ENCODE measurements at places on chromosomes 6 and 20.

- peak overlapping the region; percentile 56 for H3K27ac ChIP-seq
- DNase-seq, result no peak
- H3K4me1 ChIP-seq, result peaks cover 21% of the 10 kb centered on the region
- H3K4me3 ChIP-seq, result no peak overlapping the region
Measured at GRCh38 chr20:44644230-44644617, 7.3 kb downstream of the ADA start.

DNA sequence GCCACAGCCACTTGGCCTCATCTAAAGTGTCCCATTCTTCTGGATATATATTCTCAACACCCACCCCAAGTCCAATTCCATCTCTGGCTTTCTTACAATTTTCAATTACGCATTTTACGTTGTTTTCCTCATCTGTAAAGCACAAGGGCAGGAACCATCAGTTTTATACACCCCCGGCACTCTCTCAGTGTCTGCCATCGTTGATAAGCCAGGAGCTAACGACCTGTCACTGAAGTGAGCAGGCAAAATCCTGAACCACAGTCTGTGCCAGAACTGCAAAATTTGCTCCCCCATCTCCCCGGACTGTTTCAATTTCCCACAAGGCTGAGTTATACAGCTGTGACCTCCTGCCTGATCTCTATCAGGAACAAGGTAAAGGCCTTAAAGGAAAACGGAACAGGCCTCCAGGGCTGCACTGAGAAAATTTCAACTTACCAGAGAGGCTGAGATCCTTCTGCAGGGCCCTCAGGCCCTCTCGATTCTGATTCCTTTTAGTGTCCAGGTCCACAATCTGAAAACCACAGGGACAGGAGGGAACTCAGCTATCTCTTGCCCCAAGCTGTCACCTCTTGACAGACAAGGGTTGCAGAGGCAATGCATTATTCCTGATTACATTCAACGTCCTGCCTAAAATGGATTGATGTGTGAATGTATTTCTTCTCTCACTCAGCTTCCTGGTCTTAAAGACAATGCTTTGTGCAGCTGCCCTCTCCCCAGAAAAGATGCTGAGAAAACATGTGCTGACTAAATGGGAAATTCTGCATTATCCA, 1.8 kb downstream of the PDRG1 start:
- H3K36me3 ChIP-seq, result peaks cover 7% of the 10 kb centered on the region
- H3K27me3 ChIP-seq, result no peaks in the 10 kb centered on the region
- peak overlapping the region; percentile 95 for H3K4me3 ChIP-seq
- H3K27ac ChIP-seq, result no peak overlapping the region
- H3K4me1 ChIP-seq, result peaks cover 11% of the 10 kb centered on the region
- DNase-seq, result no peak

DNA sequence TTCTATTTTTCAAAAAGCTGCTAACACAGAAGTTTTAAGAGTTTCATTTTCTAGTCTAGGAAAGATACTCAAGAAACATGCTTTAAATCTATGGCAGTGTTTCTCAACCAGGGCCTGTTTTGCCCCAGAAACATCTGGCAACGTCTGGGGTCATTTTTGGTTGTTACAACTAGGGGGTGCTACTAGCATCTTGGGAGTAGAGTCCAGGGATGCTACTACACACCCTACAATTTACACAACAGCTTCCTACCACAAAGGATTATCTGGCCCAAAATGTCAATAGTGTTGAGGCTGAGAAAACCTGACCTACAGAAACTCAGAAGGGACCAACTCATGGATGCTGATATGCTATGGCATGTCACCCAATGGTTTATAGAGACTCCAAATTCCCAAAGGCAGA, 24.4 kb downstream of the SERAC1 start:
- no peak overlapping the region for H3K4me3 ChIP-seq
- H3K36me3 ChIP-seq, result peaks cover 60% of the 10 kb centered on the region
- H3K27ac ChIP-seq, result no peak overlapping the region
- H3K4me1 ChIP-seq, result no peaks in the 10 kb centered on the region
- DNase-seq, result no peak

- no peaks in the 10 kb centered on the region for H3K36me3 ChIP-seq
- H3K27ac ChIP-seq, result no peak overlapping the region
- no peaks in the 10 kb centered on the region for H3K27me3 ChIP-seq
Measured at GRCh38 chr20:42083280-42083679, 465.1 kb upstream of the CHD6 start.

- no peak for DNase-seq
- H3K4me3 ChIP-seq, result no peak overlapping the region
- no peaks in the 10 kb centered on the region for H3K27me3 ChIP-seq
- H3K27ac ChIP-seq, result no peak overlapping the region
Measured at GRCh38 chr6:152309648-152310047, 327.5 kb downstream of the SYNE1 start.

- H3K36me3 ChIP-seq, result peaks cover 82% of the 10 kb centered on the region
- no peak overlapping the region for H3K4me3 ChIP-seq
- H3K4me1 ChIP-seq, result peaks cover 27% of the 10 kb centered on the region
Measured at GRCh38 chr6:53514677-53515076, 30.2 kb downstream of the GCLC start.

- H3K36me3 ChIP-seq, result no peaks in the 10 kb centered on the region
- no peak for DNase-seq
- H3K4me3 ChIP-seq, result no peak overlapping the region
- H3K4me1 ChIP-seq, result no peaks in the 10 kb centered on the region
Measured at GRCh38 chr6:153301602-153302001, 170.5 kb upstream of the RGS17 start.

GRCh38 chr6:20426177-20427082, 24.8 kb downstream of the E2F3 start:
- H3K36me3 ChIP-seq, result peaks cover under 1% of the 10 kb centered on the region
- peaks cover 15% of the 10 kb centered on the region for H3K4me1 ChIP-seq
- DNase-seq, result no peak
- H3K4me3 ChIP-seq, result no peak overlapping the region
- no peak overlapping the region for H3K27ac ChIP-seq

GRCh38 chr6:38134704-38135088, 315.2 kb downstream of the ZFAND3 start:
- DNase-seq, result no peak
- H3K4me1 ChIP-seq, result peaks cover 5% of the 10 kb centered on the region
- no peaks in the 10 kb centered on the region for H3K27me3 ChIP-seq
- H3K27ac ChIP-seq, result no peak overlapping the region

DNA sequence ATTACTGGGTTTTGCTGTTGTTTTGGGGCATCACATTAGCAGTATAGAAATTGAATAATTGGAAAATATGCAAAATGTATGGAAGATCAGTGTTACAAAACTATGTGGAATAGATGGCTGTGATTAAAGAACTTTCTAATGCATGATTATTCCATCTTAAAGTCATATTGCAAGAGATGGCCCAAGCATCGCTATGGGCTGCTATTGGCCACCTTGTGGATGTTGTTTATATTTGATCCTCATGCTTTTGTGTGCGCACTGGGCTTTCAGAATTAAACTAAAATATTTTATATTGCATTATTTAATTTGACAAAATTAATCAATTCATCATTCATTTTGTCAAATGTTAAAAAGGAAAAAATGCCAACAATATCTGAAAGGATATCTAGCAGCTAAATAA, 16.1 kb upstream of the HMGN3 start:
- no peak for DNase-seq
- no peak overlapping the region for H3K27ac ChIP-seq

- no peaks in the 10 kb centered on the region for H3K27me3 ChIP-seq
- peak; percentile 74 for DNase-seq
- peaks cover 9% of the 10 kb centered on the region for H3K36me3 ChIP-seq
- H3K4me3 ChIP-seq, result peak overlapping the region; percentile 73
Measured at GRCh38 chr6:28896505-28897368, 27.0 kb downstream of the TRIM27 start.

GRCh38 chr6:109747221-109747620, 56.1 kb downstream of the FIG4 start:
- H3K4me1 ChIP-seq, result no peaks in the 10 kb centered on the region
- no peak for DNase-seq
- no peak overlapping the region for H3K4me3 ChIP-seq
- no peaks in the 10 kb centered on the region for H3K27me3 ChIP-seq
- no peak overlapping the region for H3K27ac ChIP-seq
- H3K36me3 ChIP-seq, result peaks cover 10% of the 10 kb centered on the region

- H3K27me3 ChIP-seq, result peaks cover 26% of the 10 kb centered on the region
- no peak overlapping the region for H3K27ac ChIP-seq
- H3K36me3 ChIP-seq, result no peaks in the 10 kb centered on the region
- H3K4me3 ChIP-seq, result no peak overlapping the region
- H3K4me1 ChIP-seq, result no peaks in the 10 kb centered on the region
Measured at GRCh38 chr6:10393544-10394225, 21.2 kb downstream of the TFAP2A start.

DNA sequence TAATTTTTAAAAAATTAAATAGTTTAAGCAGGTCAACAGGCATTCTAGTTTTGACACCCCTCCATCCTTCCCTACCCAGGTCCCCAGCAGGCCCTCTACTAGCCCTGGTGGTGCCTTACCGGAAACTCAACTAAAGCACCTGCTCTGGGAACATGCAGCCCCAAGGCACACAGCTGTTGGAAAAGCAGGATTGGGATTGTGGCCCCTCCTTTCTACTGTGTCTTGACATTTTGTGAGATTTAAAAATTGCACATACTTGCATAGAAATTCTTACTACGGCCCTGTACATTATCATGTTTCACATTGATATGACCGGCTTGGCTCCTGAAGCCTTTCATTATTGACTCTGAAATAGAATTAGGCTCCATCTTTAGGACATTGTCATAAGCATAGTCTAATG, 423.2 kb downstream of the GRIK2 start:
- H3K27me3 ChIP-seq, result no peaks in the 10 kb centered on the region
- DNase-seq, result no peak
- H3K36me3 ChIP-seq, result no peaks in the 10 kb centered on the region
- H3K27ac ChIP-seq, result no peak overlapping the region
- no peak overlapping the region for H3K4me3 ChIP-seq

- no peak overlapping the region for H3K4me3 ChIP-seq
- H3K4me1 ChIP-seq, result no peaks in the 10 kb centered on the region
- no peak overlapping the region for H3K27ac ChIP-seq
- H3K36me3 ChIP-seq, result no peaks in the 10 kb centered on the region
- H3K27me3 ChIP-seq, result no peaks in the 10 kb centered on the region
Measured at GRCh38 chr6:117459204-117459944, 23.1 kb upstream of the DCBLD1 start.

Data from psoas muscle (tissue), 8 donors.